ENCODE measurements at places on chromosomes 1 and 21.

DNA sequence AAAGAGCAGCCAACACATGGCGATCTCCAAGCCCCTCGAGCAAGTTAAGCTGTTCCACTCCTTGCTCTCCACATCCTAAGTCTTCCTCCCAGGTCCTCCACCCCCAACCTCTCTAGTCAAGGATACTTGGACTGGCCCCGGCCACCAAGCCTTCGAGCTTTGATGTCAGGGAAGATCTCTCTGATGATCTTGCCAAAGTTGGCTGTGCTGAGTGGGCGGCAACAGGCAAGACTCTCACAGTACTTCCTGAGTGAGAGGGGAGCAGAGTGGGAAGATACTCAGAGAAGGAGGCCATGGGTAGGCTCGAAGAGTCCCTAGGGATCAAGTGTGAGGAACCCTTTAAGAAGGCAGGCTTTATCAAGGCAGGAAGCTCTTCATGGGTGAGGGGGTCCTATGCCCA, 2.8 kb downstream of the RFX5 start:
- no peak for DNase-seq

GRCh38 chr1:158793604-158794003, 12.6 kb upstream of the OR6N2 start:
- peak; percentile 42 for DNase-seq

- DNase-seq, result no peak
Measured at GRCh38 chr1:18536915-18537314, 56.2 kb downstream of the KLHDC7A start.

DNA sequence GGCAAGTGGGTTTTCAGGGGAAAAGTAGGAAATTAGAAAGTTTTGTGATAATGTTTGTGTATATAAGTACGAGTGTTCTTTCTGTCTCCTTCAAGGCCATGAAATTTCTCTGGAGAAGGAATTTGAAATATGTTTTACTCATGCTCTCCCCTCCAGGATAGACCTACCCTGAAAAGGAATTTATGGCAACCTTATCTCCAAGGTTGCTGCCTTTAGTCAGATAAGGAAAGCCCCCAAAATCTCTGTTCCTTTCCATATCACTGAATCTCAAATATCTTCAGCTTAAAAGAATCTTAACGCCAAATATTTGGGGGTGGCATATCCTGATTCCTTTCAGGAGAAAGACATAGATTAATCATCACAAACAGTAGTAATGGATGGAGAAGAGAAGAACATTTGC, 499 bp upstream of the C4BPB start:
- no peak for DNase-seq

DNA sequence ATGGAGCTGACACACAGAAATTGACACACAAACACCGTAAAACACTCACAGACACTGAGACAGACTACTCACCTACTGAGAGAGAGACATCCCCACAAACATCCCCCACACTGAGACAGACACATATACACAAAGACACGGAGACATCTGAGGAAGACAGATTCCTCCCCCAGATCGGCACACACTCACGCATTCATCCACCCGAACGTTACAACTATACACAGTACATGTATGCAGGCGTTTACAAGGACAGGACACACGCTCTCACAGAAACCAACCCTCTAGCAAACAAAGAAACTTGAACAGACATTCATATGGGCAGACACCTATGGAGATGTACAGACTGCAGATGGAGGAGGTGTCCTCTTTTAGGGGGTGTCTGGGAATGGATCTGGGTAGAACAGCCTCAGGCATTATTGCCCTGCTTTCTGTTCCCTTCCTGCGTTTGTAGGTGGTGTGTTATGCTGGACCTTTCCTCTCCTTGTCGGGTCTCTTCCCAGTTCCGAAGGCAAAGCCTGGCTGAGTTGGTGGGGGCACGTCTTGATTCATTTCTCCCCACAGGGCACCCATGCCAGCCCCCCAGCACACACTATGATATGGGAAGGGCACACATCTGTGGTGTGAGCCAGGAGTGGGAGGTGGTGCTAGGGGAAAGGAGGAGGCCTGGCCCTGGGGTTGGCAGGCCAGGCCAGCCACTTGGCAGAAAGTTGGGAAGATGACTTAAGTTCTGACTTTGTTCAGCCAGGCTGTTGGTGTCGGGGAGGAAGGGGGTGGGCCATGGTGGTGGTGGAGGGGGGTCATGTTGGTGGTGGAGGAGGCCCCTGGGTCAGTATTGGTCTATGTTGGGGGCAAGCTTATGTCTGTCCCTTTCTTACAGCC, 1.5 kb downstream of the KIRREL1 start:
- peak; percentile 15 for DNase-seq

DNA sequence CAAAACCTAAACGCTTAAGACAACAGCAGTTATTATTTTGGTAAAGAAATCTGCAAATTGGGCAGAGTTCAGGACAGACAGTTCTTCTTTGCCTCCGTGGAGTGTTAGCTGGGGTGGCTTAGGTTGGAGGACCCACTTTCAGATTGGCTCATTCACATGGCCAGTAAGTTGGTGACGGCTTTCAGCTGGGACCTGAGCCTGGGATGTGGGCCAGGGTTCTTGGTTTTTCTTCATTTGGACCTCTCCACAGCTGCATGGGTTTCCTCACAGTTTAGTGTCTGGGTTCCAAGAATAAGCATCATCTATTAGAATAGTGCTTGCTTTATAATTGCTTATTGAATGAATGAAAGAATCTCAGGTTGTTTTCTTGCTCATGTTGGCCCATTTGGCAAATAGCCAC, 72.2 kb downstream of the ATF6 start:
- no peak for DNase-seq

- DNase-seq, result no peak
Measured at GRCh38 chr1:85815906-85816305, 107.7 kb upstream of the ZNHIT6 start.

GRCh38 chr1:40722622-40723021, 31.1 kb downstream of the NFYC start:
- DNase-seq, result peak; percentile 38

GRCh38 chr1:85677656-85678055, 30.6 kb downstream of the ZNHIT6 start:
- DNase-seq, result no peak

GRCh38 chr1:39294531-39294930, 90.0 kb downstream of the MACF1 start:
- no peak for DNase-seq

DNA sequence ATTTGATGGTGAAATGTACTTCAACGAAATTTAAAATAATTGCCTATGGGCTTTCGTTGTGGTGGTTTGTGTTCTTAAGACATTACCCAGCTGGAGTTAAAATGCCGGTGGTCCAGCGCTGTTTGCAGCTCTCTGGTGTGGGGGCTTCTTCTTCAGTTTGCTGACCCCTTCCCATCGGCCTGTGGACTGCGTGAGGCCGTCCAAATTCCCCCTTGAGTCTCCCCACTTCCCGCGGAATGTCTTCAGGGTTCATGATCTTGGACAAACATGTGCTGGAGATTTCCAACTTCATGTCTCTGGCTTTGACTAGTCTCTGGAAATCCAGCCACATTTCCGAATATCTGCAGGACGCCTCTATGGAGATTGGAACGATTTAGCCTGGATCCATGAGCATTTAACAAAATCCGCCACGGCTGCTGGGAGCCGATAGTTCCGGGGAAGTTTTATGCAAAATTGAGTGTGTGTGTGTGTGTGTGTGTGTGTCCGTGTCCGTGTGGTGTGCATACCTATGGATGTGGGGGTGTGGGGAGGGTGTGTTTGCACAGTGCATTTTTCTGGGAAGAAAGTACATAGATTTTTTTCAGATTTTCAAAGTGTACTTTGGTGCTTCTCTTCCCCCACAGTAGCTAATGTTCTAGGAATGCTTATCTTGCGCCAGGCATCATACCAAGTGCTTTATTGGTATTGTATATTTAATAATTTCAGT, 117.2 kb downstream of the PCP4 start:
- no peak for DNase-seq

Measured in B cell (primary cell).